ENCODE measurements at places on chromosomes 2 and 18.
A peak's percentile ranks its signal among the peaks of the same experiment; 100 is the strongest.

- DNase-seq: no peak
These were observed 9.3 kb upstream of the TRAPPC8 start for GRCh38 chr18:31952223-31952622.

GRCh38 chr18:63883617-63884016 is 3.9 kb upstream of the SERPINB2 start:
- no peak for DNase-seq

DNA sequence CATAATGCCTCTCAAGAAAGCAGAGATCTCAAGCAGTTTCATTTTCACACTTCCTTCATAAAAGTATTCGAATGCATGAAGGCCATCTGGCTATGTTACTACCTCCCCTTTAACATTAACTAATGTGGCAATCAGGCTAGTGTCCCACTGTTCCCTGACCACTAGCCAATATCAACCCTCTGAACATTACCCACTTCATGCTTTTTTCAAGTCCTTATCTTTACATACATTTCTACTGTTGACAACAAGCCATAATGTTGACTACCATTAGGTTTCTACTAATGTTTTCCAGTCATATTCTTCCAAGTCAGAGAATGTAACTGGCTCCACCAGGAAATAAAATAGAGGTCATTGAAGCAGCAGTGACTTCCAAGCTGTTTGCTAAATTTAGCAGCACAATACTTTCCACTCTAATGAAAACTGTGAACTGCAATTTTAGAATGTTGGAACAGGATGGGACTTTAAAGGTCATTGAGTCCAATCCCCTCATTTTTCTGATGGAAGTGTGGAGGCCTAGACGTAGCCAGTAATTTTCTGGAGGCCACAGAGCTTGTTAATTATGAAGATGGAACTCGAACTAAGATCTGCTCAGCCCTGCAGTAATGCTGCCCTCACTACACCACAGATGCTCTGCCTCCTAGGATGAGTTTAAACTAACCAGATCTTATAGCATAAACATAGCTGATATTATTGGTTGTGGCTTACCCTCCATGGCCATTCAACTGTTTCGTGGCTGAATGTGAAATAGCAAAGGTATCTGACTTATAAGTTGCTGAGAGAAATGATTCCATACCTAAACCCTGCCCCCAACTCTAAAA is 630 bp upstream of the PPP1R1C start:
- no peak for DNase-seq

GRCh38 chr2:84970868-84971509 is at the start of gene KCMF1:
KCMF1 (plus strand) TSS chr2:84971161; CDS start chr2:84971452, 291 bp downstream.
- DNase-seq: peak; percentile 45

DNA sequence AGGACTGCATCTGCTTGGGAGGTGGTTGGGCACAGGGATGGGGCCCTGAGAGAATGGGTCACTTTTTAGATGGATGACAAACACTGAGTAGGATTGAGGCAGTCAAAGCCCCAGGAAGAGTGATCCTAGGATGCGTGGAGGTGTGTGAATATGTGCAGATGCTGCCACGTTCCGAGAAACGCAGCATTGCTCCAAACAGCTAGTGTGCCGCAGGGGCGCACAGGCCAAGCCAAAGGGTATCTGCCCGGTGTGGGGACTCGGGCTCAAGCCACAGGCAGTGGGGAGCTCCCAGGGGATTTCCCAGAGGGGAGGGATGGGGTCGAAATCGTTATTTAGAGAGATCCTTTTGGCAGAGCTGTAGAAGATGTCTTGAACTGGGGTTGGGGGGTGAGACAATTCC is 274.1 kb downstream of the ALPK2 start:
- no peak for DNase-seq

GRCh38 chr18:25192065-25192464 is 159.9 kb downstream of the ZNF521 start:
- no peak for DNase-seq

- no peak for DNase-seq
These were observed 22.2 kb upstream of the SMAD4 start for GRCh38 chr18:51007790-51008139.

- no peak for DNase-seq
These were observed 320.4 kb upstream of the REV1 start for GRCh38 chr2:99810225-99810624.

DNA sequence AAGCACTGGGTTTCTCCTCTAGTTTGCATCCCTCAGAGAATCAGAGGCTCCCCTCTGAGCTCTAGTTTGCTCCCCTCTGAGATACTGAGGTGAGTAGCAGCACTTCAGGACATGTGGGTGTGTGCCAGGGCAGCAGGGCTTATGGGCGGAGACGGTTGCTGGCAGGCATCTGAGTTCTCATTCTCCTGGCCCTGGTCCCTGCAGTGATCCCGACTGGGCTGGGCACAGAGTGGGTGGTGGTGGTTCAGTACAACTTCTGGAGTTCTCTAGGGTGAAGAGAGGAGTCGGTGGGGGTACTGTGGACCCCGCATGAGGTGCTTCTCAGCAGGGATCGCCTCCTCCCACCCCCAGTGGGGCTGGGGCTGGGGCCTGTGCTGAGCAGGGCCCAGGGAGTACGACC is 47.9 kb downstream of the BOLA3 start:
- no peak for DNase-seq

- no peak for DNase-seq
These were observed 710.0 kb downstream of the LRRTM4 start for GRCh38 chr2:76812156-76812555.

- DNase-seq: no peak
These were observed 77.0 kb upstream of the UBXN4 start for GRCh38 chr2:135664623-135665068.

- no peak for DNase-seq
These were observed 103.8 kb downstream of the PLCL1 start for GRCh38 chr2:197908156-197908555.

DNA sequence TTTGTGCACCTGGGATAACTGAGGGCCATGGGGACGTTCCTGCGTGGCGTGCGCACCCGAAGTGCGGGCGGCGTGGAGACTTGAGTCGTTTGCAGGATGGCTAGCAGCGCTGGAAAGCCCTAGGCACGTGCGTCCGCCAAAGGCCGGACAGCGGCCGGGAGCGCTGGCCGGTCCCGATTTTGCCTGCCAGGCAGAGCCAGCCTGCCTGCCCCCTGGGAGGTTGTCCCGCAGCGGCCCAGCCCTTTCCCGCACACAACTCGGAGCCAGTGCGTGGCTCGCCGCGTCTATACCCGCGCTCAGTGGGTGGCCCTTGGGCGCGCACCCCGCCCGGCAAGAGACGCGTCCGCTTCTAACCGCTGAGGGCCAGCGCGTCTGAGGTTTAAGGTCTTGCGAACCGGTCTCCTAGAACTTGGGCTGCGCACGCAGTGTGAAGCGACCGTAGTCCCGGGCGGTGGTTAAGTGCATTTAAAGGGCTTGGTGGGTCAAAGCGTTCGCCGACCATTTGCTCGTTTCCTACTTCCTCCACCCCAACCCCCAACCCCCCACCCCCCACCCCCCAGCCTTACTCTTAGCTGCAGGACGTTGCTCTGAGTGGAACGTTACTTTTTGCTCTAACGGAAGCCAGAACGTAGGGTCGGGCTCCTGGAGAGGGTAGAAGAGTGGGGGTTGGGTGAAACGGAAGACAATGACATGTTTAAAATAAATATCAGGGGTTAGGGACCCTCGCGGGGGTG is 627 bp downstream of the CDCA7 start:
- peak; percentile 13 for DNase-seq

DNA sequence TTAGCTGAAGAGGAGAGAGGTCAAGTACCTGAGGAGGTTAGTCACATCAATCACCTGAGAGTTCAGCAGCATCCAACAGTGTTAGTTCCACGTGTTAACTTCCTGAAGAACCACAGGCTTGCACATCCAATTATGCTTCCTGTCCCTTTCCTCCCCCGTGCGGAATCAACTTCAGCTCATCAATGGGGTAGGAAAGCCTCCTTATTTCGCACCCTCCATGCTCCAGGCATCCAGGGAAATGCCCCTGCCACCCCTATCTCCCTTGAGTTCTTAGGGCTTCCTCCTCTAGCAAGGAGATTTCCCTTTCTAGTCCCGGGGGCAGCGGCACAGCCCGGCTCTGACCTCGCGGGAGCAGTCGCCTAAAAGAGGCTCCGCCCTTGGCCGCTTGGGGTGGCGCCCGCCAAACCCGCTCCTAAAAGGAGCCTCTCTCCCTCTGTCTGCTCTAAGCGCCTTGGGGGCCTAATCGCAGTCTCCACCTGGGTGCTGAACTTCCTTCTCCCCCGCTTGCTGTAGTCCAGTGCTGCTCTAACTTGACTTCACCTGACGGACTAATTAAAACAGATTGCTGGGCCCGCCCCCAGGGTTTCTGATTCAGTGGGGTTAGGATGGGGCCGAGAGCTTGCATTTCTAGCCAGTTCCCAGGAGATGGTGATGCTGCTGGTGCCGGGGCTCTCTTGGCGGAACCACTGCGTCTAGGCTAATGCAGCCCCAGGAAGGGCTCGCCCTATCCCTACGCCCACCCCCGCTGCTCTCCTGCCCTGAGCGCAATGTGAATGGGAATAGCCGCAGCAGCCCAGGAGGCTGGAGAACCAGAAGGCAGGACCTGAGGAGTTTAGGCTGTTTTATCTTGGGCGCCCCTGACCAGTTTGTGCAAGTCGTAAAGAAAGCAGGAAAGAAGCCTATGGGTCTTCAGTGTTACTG is 3.4 kb upstream of the TET3 start:
- no peak for DNase-seq

DNA sequence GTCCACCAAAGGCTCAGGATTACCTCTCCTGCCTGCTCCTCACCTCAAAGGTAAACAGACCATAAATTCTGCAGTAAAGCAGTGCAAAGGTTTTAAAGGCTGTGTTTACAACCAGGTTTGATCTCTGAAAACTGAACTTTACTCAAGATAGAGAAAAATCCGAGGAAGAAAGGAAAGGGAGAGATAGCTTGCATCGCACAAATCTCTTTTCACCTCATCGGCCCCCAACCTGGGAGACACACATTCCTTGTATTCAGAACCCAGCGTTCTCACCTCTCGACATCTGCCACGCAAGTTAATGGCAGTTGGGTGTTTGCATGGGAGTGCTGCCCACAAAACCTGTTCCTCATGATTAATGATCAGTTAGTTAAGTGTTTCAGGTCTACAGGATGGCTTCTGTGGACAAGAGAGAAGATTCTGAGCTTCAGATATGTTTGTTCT is 72.6 kb downstream of the GATA6 start:
- DNase-seq: no peak

- DNase-seq: no peak
These were observed 69.7 kb upstream of the SULT1C3 start for GRCh38 chr2:108169982-108170625.

DNA sequence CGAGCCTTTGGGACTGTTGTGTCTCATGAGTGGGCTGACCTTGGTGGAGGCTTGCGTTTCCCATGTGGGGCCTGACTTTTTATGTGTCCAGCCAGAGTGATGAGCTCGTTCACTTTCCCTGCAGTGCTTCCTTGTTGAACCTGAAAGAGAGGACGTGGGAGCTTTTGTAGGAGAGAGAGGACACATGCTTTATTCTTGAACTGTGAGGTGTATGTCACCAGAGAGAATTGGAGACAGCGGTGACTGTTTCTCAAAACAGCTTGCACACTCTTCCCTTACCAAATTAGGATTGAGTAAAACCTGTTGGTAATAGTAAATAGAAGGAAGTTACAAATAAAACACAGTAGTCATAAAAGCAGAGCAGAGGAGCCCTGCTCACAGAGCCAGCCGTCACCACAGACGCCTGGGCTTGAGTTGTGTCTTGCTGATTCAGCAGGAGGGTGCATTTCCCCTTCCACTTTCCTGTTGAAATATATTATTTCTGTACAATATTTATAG is 60.7 kb downstream of the INPP4A start:
- no peak for DNase-seq

GRCh38 chr2:98555696-98556095 is 52.6 kb downstream of the COA5 start:
- DNase-seq: no peak

- no peak for DNase-seq
These were observed 74.1 kb downstream of the GALR1 start for GRCh38 chr18:77323640-77324299.

DNA sequence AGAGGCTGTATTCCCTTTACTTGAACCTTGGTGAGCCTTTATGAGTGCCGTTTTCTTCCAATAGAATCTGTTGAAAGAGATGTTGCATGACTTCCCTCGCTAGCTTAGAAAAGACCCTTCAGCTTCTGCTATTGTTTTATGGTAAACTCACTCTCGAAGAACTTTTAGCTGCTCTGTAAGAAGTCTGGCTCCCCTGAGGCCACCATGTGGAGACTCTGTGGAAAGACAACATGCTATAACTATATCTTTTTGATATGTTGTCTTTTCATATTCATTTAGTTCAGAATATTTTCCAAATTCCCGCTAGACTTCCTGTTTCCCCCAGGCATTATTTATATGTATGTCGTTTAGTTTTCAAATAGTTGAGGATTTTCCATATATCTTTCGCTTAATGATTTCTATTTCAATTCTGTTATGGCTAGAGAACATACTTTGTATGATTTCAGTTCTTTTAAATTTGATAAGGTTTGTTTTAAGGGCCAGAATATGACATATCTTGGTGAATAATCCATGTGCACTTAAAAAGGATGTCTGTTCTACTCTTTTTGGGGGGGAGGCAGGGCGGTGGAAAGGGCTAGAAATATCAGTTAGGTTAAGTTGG is 64.1 kb downstream of the PTPN4 start:
- DNase-seq: no peak

GRCh38 chr2:40488927-40489677 is 37.2 kb upstream of the SLC8A1 start:
- peak; percentile 27 for DNase-seq

- peak; percentile 76 for DNase-seq
These were observed 64.4 kb upstream of the FOSL2 start for GRCh38 chr2:28327956-28328922.

DNA sequence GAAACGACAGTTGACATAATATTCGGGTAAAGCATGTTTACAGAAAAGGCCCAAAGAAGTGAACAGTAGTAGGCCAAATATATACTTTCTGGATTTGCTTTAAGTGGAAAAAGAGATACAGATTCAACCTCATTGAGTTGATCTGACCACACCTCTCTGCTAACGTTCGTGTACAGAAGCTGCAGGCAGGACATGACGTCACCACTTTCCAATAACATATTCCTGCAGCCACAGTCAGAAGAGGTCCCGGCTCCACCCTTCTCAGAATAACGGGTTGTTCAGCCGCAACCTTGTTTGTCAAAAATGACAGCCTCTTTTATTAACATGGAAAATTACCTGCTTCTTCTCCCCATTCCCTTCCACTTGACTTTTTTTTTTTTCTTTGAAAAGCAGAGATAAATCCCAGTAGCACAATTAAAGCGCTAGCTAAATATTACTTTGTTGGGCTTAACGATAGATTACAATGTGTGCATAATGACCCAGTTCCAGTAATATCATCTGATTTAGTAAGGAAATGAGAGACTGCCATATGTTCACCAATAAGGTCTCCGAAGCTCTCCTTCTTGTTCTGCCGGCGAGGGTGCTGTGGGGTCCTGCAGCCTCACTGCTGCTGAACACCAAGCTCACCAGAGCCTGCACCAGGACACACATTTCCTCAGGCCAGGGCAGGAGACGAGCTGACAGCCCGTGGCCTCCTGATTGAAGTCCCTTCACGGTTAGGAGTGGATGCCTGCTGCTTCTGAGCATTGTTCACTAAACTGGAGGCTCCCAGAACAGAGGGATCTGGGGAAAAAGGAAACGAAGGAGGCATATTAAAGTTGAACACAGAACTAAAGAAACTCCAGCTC is 451.0 kb upstream of the SALL3 start:
- no peak for DNase-seq

- no peak for DNase-seq
These were observed 88.0 kb downstream of the SMAD7 start for GRCh38 chr18:48862678-48863270.

- DNase-seq: no peak
These were observed 284 bp downstream of the TIMM21 start for GRCh38 chr18:74148543-74149070.

All from stromal cell of bone marrow (primary cell).